Lower lobe of right lung (tissue), 2 donors: ENCODE measurements at places on chromosomes 6 and 20. TPM values are rescaled to one million over a fixed set of nuclear protein-coding genes. Genes with fewer than 3 reads are reported as not detected.

MDFI gene
- 10.6 TPM for total RNA-seq

LYRM4 gene
- total RNA-seq = 22.4 TPM

- H3K4me3 ChIP-seq = no peak overlapping the region
- no peaks in the 10 kb centered on the region for H3K27me3 ChIP-seq
Measured at GRCh38 chr20:49343246-49343645, 65.4 kb upstream of the ZNFX1 start.

DNA sequence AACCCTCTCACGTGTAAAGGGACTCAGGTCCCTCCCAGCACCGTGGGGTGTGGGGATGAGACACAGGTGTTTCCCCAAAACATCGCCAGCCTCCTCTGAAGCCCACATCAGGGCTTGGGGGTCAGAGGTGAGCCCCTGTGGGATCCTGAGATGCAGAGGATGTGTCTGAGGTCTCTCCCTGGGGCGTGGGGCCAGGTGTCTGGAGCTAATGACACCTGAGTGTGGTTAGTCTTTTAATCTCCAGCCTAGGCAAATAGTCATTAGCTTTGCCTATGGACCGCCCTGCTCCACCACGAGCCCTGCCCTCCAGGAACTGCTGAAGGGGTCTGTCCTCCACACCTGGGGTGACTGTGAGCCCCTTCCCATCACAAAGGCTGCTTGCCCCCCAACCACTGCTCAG lies 1.7 kb downstream of the SRMS start:
- no peaks in the 10 kb centered on the region for H3K4me1 ChIP-seq
- DNase-seq = no peak
- no peaks in the 10 kb centered on the region for H3K36me3 ChIP-seq
- H3K27ac ChIP-seq = no peak overlapping the region
- peaks cover 22% of the 10 kb centered on the region for H3K27me3 ChIP-seq
- no peak overlapping the region for H3K4me3 ChIP-seq

DNA sequence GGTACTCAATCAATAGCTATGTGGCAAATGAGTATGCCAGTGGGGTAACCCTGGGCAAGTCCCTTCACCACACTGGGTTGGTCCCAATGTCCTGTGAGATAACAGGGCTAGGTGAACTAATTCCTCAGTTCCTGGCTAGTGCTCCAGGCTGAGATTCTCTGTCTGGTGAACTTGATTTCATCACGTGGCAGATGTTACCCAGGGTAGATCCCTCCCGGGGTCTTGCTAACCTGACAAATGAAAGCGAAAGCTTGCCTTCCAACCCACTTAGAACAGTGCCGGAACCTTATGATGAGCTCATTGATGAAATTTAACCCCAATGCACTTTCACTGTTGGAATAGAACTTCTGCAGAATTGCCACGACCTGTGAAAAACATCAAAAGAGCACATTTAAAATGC lies 6.6 kb upstream of the ANKRD60 start:
- H3K27me3 ChIP-seq = no peaks in the 10 kb centered on the region
- no peak overlapping the region for H3K4me3 ChIP-seq
- H3K36me3 ChIP-seq = peaks cover 32% of the 10 kb centered on the region
- no peak for DNase-seq
- H3K4me1 ChIP-seq = peaks cover 5% of the 10 kb centered on the region
- no peak overlapping the region for H3K27ac ChIP-seq

BPIFB2 gene
- total RNA-seq = 0.21 TPM

- H3K4me1 ChIP-seq = no peaks in the 10 kb centered on the region
- H3K36me3 ChIP-seq = no peaks in the 10 kb centered on the region
- DNase-seq = no peak
Measured at GRCh38 chr6:86147859-86148258, 505.2 kb upstream of the SYNCRIP start.

GRCh38 chr6:79441192-79441591 lies 96.0 kb downstream of the LCA5 start:
- H3K27me3 ChIP-seq = no peaks in the 10 kb centered on the region
- H3K4me1 ChIP-seq = no peaks in the 10 kb centered on the region
- no peak for DNase-seq
- H3K36me3 ChIP-seq = no peaks in the 10 kb centered on the region
- H3K4me3 ChIP-seq = no peak overlapping the region
- H3K27ac ChIP-seq = no peak overlapping the region

F13A1 gene
- 187 TPM for total RNA-seq
